ENCODE measurements at places on chromosomes 2 and 18.

DNA sequence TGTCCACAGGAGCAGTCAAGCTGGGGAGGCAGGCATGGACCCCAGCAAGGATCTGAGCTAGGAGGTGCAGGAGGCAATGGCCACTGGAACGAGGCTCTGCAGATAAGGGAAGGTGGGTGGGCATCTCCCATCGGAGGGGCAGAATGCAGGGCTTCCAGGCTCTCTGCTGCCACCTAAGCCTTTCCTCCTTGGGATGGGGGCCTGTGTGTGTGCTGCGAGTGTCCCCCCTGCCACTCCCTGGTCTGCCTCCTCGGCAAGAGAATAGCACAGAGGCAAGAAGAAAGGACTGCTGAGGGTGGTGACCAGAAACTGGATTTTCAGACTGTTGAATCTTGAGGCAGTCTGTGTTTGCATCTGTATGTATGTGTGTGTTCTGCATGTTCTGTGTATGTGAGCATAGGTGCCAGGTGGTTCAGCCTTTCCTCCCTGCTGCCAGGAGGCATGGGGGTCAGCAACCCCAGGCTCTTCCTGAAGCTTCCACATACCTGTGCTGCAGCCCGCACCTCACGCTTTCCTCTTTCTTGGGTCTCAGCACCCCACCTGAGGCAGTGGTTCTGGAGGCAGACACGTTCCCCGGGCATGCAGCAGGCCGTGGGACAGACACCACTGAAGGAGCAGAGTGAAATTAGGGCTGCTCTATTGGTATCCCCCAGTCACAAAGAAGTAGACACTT lies 86.7 kb downstream of the EPAS1 start:
- no peak for DNase-seq

DNA sequence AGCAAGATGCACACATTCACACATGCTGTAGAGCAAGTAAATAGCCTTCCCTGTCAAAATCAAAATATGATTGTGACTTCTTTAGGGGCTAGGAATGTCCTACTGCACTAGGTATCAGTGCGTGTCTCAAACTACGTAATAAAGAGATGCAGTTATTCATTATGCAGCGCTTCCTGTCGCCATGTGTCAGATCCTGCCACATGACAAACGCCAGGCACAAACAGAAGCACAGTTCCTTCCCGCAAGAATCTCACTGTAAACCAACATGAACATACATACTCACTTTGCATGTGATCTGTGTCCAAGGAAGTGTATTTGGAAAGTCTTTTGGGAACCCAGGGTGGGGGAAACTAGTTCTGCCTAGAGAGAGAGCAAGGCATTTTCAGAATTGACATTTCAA lies 599.9 kb downstream of the RNF144A start:
- DNase-seq = no peak

- DNase-seq = no peak
Observed at GRCh38 chr18:31045599-31045998, 3.1 kb upstream of the DSC3 start.

GRCh38 chr2:208153156-208153555 lies 7.2 kb upstream of the CRYGB start:
- no peak for DNase-seq

DNA sequence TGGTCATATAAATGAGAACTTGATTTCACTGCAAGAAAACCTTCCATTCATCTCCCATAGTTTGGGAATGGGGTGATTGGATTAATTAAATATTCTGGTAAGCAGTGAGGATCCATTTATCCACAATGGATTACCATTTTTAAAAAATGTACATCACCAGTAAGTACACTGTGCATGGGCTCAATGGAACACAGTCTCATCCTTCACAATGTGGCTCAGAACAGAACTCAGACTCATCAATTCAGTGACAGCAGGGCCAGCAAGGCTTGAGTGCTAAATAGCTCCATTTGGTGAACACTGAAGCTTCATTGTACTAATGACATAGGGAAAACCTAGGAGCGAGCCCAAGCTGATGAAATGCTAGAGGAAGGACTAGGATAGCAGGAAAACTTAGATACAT lies 223.8 kb downstream of the CMPK2 start:
- DNase-seq = no peak
